HT1080 (cell line): ENCODE measurements at places on chromosomes 12 and 14.

GRCh38 chr12:116837097-116837496 is 44.1 kb downstream of the HRK start:
- DNase-seq, result no peak

GRCh38 chr14:76777721-76778120 is 16.5 kb downstream of the VASH1 start:
- DNase-seq, result no peak

DNA sequence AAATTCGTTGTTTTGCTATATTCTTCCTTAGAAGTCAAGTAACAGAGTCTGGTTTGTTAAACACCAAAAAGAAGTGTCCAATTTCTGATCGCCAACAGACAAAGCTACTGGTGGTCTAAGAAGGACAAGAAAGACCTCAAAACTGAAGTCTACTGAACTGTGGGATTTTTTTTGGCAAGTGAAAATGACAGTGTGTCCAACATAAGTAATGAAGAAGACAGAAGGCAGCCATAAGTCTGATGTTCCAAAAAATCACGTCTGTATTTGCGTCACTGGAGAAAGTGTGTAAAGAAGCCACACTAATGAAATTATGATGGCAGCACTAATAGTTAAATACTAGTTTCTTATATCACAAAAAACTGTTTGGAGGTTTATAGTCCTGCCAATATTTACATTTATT is 32.6 kb downstream of the WASHC3 start:
- no peak for DNase-seq

- DNase-seq, result no peak
Measured at GRCh38 chr12:130463275-130463658, 125.6 kb downstream of the PIWIL1 start.

GRCh38 chr12:61254225-61254624 is 1006.0 kb upstream of the USP15 start:
- DNase-seq, result peak; percentile 23

DNA sequence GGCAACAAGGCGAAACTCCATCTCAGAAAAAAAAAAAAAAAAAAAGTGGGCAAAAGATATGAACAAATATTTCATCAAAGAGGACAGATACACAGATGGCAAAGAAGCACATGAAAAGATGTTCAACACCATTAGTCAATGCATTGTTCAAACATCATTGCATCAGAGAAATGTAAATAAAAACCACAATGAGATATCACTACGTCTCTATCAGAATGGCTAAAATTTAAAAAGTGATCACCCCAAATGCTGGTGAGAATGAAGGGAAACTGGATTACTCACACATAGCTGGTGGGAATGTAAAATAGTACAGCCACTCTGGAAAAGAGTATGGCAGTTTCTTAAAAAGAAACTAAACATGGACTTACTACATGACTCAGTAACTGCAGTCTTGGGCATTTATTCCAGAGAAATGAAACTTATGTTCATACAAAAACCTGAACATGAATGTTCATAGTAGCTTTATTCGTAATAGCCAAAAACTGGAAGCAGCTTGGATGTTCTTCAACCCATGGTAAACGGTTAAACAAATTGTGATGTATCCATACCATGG is 3.6 kb downstream of the L2HGDH start:
- no peak for DNase-seq

- DNase-seq, result no peak
Measured at GRCh38 chr14:70317091-70317968, 42.2 kb downstream of the COX16 start.

DNA sequence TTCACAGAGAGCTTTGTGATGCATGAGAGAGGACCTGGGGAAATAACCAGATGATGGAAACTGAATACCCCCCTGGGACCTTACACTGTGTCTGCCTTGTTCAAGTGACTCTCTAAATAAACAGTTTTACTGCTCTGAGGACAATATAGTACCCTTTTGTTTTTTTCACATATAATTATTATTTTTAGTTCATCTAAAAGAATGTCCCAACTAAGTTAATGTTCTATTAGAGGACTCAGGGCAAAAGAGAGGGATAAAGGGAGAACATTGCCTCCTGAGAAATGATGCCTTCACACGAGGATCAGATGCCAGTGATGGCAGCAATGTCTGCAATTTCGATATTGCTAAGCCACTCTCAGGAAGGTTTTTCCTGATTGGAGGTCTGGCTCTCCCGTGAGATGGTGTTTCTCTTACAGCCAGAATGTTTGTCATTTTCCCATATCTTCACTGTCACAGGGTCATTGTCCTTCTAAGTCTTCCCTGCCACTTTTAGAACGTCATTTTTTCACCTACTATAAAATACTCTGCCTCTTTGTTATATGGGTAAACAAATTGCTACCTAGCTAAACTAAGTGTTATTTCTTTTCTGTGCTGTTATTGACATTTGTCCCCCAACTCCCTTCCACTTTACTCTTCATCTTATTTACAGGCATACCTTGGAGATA is 201.6 kb downstream of the RAD51B start:
- no peak for DNase-seq

- no peak for DNase-seq
Measured at GRCh38 chr14:52413729-52414408, 99.8 kb downstream of the PTGER2 start.

GRCh38 chr14:70776197-70776596 is 33.1 kb downstream of the MAP3K9 start:
- no peak for DNase-seq

DNA sequence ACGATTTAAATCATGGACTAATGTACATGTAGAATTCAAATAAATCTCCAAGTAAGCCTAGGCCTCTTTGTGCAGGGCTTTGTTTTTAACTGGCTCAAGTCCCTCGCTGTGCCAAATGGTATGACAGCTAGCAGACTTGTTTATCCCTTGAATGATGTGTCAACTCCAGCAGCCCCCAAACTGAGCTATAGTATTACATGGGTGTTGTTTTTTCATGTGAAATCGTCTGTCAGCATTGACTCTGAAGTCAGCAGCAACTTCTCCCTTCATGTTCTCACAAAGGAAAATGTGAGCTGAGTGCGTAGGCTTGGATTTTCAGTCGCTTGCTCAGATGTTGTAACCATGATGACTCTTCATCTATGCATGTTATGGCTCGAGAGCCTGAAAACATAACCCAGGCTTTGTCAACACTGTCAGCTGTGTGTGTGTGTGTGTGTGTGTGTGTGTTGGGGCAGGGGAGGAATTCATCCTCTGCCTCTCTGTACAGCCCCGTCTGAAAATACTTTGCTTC is 73.3 kb downstream of the PTHLH start:
- DNase-seq, result peak; percentile 75

DNA sequence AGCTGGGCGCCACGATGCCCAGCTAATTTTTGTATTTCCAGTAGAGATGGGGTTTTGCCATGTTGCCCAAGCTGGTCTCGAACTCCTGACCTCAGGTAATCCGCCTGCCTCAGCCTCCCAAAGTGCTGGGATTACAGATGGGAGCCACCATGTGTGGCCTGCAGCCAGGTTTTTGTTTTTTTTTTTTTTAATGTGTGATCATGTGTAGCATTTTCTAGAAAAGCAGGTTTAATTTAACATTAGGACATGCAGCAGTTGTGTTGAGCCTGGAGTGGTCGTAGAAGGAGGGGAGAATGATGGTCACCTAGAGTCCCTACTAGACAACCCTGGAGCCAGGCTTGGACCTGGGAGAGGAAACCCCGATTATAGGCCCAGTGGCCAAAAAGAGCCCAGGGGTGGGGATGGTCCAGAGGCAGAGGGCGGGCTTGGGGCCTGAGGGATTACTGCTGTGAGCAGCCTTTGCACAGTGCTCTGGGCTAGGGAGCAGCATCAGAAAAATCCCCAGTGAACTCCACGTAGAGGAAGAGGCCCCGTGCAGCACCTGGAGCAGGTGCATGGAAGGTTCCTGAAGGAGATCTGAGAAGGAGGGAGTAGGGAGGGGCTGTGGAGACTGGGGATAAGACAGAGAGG is 13.6 kb downstream of the DLK1 start:
- no peak for DNase-seq

DNA sequence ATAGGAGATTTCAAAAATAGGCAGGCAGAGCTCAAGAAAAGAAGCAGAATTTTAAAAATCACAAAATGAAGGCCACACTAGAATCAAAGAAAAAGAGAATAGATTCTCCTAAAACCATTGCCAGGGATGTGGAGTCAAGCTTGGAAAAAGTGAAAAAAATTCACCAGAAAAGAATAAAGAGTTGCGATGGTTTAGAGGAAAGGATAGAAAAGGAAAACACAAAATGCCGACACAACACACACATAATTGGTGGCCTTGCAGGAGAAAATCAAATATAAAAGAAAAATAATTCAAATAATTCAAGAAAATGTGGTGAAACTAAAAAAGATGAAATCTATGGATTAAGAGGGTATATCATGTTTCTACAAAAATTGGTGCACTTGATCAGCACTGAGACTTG is 181.6 kb upstream of the C14orf180 start:
- DNase-seq, result no peak

- no peak for DNase-seq
Measured at GRCh38 chr12:48002773-48003218, 1.5 kb downstream of the COL2A1 start.

DNA sequence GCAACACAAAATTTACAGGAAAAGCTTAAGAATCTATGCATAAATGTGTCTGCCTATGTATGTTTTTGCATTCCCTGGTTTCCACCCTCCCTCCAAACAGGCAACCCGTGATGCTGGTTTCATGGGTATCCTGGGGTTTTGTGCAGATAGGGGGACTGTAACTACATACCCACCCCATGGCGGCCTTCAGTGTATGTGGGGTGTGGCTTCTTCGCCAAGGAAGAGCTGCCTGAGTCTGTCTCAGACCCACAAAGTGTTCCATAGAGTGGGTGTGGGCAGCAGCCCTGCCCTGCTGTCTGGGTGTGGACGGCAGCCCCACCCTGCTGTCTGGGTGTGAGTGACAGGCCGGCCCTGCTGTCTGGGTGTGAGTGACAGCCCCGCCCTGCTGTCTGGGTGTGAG is 174.8 kb downstream of the ADGRD1 start:
- DNase-seq, result no peak

- no peak for DNase-seq
Measured at GRCh38 chr14:23054000-23054811, 3.1 kb downstream of the CDH24 start.

DNA sequence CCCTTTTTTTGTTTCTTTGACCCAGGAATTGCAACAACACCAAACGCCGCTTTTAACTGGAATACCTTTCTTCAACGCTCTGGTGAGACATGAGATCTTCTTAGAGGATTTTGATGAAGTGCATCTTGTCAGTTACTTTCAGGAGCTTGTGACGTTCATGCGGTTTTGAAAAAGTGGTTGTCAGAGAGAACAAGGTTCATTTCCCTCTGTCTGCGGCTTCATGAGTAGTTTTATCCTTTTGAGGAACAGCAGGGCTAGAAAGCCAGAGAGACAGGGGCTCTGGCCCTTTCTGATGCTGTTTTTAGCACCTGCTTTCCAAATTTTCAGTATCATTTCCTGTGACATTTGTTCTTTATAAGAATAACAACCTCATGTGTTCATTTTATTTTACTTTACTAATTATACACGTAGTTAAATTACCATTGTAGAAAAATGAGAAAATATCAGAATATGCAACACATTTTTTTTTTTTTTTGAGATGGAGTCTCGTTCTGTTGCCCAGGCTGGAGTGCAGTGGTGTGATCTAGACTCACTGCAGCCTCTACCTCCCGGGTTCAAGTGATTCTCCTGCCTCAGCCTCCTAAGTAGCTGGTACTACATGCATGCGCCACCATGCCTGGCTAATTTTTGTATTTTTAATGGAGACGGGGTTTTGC is 61.8 kb downstream of the GLT1D1 start:
- no peak for DNase-seq

DNA sequence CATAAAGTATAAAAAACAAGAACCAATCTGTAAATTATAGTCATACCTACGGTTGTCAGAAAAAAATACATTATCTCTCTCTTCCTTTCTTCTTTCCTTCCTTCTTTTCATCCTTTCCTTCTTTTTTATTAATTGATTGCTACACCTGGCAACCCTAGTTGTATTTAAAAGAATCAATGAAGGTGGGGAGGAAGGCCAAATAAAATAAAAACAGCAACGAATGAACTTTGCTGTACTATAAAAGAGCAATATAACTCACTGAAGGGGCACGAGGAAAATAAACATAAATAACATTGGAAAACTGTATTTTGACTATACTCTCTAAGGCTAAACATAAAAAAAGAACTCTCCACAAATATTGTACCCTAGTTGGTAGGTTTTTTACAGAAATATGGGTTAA is 898.2 kb upstream of the USP15 start:
- no peak for DNase-seq
